ENCODE measurements at places on chromosomes 16 and 17.

DNA sequence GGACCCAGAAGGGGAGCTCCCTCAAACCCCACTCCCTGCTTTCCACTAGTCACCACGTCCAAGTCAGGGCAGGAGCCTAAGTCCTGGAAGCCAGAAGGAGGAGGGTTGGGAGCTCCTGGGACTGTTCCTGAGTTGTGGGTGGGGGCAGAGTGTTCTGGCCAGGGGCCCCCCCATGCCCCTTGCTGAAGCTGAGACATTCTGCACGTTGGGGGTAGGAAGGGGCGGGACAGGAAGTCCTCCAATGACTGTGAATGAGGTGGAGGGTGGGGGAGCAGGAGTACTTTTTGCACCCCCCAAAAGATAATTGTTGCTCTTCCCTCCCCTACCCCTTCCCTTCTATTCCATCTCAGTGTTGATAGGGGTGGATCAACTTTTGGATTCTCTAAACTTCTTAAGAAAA, 21.4 kb upstream of the C17orf113 start:
- DNase-seq, result no peak

DNA sequence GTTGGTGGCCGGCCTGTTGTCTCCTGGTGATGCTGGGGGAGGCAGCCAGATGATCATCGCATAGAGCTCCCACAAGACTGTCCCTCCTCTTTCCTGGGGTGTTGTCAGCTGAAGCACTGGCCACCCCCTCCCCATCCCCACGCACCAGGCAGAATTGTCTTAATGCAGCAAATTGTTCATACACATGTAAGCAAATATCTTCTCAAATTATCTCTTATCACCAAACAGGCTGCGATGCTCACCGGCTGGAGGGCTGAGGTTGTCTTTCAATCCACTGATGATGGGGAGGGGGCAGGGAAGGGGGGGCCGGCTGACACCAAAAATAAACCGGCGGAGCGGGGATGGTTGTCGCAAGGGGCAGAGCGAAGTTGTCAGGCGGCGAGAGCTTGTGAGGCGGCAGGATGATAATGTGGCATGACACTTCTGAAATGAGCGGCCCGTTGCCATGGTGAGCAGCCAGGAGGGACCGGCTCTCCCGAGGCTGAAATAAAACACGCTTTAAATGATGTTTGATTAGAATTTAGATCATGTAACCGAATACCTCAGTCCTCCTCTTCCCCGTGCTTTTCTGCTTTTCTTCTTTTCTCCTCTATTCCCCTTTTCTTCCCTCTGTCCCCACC, 59.8 kb downstream of the MRM1 start:
- DNase-seq, result no peak

- no peak for DNase-seq
These were observed 297.5 kb downstream of the CDH13 start for GRCh38 chr16:82924075-82924854.

GRCh38 chr16:58459344-58460218, 40.4 kb upstream of the NDRG4 start:
- no peak for DNase-seq

DNA sequence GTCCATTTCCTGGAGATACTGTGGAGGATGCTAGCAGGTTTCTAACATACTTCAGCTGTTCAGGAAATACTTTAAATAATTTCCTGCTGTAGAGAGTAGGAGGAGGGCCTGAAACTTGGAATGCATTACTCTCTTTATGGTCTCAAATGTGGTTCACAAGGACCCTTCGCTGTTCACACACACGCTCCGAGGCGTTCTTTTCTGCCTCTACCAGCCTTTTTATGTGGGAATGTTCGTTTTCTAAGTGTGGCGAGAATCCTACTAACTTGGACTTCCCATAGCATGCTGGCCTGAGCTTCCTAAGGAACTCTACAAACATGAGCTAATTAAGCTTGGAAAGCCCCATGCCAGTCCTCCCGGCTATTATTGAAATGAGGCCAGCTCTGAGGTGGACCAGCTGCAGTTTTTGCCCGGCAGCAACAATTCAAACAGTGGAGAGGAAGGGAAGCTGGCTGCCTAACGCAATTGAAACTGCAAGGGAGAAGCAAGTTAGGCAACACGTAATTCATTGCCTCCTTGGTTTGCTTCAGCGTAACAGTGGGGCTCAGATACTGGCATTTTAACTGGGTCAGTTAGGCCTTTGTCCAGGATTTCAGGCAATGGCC, 18.9 kb downstream of the KPNA2 start:
- peak; percentile 94 for DNase-seq

DNA sequence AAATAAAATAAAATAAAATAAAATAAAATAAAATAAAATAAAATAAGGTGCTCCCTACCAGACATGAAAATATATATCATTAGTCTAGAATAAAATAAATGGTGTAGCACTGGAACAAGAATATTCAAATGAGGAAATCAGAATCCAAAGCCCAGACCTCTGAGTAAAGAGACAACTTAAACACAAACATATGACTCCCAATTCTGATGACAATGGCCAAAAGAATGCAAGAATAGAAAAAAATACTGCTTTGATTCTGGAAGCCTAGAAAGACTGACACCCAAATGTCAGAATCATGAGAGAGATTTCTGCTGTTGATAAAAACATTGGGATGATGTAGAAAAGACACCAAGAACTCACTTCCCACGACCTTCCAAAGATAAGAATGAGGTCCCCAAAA, 27.9 kb downstream of the MYOCD start:
- peak; percentile 22 for DNase-seq

- DNase-seq, result peak; percentile 23
These were observed 2.5 kb upstream of the MYH4 start for GRCh38 chr17:10471858-10472257.

GRCh38 chr16:11091021-11091785, 146.8 kb downstream of the CLEC16A start:
- DNase-seq, result no peak

- no peak for DNase-seq
These were observed 434.2 kb downstream of the SOX9 start for GRCh38 chr17:72555052-72555451.

DNA sequence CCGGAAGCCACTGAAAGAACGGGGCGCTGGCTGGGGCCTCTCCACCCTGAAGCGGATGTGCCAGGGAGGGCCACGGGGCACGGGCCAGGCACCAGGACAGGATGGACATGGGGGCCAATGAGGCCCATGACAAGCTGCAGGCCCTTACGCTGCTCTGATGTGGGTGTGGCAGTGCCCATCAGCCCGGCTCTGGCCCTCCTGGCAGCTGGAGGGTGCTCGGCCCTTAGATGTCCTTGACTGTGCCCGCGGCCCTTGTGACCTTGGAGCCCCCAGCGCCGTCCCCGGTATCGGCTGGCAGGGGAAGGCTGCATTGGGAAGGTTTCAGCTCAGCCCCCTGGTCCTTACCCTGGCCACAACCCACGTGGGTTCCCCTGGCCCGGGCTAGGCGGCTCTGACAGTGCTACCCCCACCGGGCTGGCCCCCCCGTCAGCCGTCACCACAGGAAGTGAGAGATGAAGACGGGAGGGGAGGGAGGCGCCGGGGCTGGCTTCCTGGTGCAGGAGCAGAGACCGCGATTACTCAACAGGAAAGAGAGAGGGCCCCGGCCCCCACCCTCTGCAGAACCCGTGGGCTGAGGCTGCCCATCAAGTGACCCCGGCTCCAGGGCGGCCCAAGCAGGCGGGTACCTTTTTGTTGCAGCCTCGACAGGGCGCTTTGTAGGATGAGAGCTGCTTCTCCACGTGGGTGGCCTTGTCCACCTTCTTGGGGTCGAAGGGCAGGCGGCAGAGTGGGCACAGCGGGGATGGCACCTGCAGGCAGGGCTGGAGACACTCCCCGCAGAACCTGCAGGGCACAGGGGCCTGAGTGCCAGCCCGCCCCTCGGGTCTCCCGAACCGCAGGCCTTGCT, 5.3 kb downstream of the RNF166 start:
- peak; percentile 59 for DNase-seq

- no peak for DNase-seq
These were observed 45.2 kb downstream of the CLEC16A start for GRCh38 chr16:10989559-10989958.

All from AG10803 (cell line).